T-helper 17 cell (primary cell): ENCODE measurements at places on chromosomes 11 and 22. TPM values are rescaled to one million over a fixed set of nuclear protein-coding genes. Genes with fewer than 3 reads are reported as not detected.

DNA sequence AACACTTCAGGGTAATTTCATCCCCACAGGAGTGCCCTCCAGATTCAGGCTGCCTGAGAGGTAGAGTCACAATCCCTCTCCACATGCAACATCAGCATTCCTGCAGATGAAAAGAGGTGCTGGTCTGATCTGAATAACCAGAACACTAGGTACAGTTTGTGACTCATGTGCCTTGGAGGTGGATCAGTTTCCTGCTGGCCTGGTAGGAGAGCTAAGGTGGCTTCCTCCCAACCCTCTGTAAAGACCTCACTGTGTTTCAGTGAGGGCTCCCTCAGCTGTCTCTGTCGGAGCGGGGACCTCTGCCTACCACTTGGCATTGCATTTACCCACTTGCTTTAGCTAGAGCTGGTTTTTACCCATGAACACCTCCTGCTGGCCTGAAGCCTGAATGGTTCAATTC is 7.6 kb downstream of the OR9G1 start:
- DNase-seq: no peak

DNA sequence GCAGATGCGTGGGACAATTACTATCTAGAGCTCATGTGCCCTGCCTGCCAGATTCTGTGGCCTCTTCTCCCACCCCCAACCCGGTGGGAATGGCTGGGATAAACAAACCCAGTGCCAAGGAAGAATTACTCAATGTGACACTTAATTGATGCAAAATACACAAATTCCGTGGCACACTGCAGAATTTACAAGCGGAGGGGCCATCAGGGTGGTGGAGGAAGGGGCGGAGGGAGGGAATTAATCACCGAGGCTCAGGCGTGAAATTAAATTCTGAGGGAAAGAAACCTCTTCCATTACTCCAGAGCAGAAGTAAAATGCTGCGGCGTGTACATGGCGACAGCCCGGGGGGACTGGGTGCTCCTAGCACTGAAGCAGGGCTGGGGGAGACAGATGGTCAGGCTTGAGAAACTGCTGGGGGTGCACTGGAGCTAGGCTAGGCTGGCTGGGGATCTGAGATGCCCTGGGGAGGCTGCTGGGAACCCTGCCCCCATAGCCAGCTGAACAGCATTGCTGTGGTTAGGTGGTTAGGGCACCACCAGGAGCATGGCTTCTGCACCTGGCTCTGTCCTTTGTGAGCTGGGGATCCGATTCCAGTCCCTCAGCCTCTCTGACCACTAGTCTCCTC is 200.6 kb downstream of the CEP164 start:
- DNase-seq: no peak

MYRF gene
- 1.5 TPM for total RNA-seq

- no peak for DNase-seq
These were observed 3.2 kb upstream of the PTDSS2 start for GRCh38 chr11:446891-447290.

C11orf87 gene
- 0.08 TPM for total RNA-seq

- no peak for DNase-seq
These were observed 19.2 kb upstream of the MMP13 start for GRCh38 chr11:102974552-102975280.

DNA sequence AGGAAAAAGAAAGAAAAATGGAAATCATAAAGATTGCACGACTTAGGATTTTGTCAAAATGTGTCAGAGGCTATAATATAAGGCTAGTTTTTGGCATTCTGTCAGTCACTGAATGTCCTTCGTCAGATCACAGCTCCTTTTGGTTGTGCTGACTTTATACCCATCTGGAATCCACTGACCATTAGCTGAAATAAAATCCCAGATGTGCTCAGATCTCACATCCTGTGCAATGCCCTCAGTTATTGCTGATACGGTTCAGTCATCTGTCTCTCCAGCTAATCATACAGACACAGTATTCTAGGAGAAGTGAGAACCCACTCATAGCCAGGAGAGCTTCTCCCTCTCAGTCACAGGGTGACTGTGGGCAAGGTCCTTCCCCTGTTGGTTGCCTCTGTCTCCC is 11.5 kb downstream of the CD44 start:
- no peak for DNase-seq

- DNase-seq: no peak
These were observed 540.4 kb downstream of the BUD13 start for GRCh38 chr11:116232364-116232828.

- no peak for DNase-seq
These were observed 42.1 kb upstream of the GAB2 start for GRCh38 chr11:78459738-78460137.

GRCh38 chr22:20724676-20725454 is 49.0 kb upstream of the SERPIND1 start:
- DNase-seq: no peak
